GM23248 (cell line): ENCODE measurements at places on chromosomes 2 and 18.
A peak's percentile ranks its signal among the peaks of the same experiment; 100 is the strongest.

GRCh38 chr18:76447258-76447890 is 47.7 kb downstream of the ZNF516 start:
- H3K4me1 ChIP-seq, result peaks cover 73% of the 10 kb centered on the region
- H3K4me3 ChIP-seq, result peak overlapping the region; percentile 44
- peak; percentile 81 for DNase-seq
- peak overlapping the region; percentile 89 for H3K27ac ChIP-seq
- H3K36me3 ChIP-seq, result no peaks in the 10 kb centered on the region
- no peaks in the 10 kb centered on the region for H3K27me3 ChIP-seq

- no peaks in the 10 kb centered on the region for H3K36me3 ChIP-seq
- no peak for DNase-seq
- H3K4me1 ChIP-seq, result no peaks in the 10 kb centered on the region
- H3K27ac ChIP-seq, result no peak overlapping the region
Observed at GRCh38 chr2:187612857-187613256, 58.6 kb upstream of the TFPI start.

DNA sequence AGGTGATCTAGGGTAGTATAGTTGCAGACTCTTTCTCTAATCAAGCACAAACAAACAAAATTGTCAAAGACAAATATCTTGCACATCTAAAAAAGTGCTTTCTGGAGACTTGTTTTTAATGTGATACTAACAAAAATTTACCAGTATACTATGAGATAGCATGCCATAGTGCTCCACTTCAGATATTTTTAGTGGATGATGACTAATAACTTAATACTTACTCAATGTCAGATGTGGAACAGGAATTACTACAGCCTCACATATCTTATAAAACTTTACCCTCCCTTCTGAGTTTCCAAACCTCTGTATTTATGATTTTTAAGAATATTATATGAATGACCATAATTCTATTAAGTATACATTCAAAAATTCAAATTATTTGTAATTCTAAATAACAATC is 1162.0 kb upstream of the SLC39A10 start:
- H3K4me3 ChIP-seq, result no peak overlapping the region
- H3K27me3 ChIP-seq, result no peaks in the 10 kb centered on the region
- H3K36me3 ChIP-seq, result no peaks in the 10 kb centered on the region

DNA sequence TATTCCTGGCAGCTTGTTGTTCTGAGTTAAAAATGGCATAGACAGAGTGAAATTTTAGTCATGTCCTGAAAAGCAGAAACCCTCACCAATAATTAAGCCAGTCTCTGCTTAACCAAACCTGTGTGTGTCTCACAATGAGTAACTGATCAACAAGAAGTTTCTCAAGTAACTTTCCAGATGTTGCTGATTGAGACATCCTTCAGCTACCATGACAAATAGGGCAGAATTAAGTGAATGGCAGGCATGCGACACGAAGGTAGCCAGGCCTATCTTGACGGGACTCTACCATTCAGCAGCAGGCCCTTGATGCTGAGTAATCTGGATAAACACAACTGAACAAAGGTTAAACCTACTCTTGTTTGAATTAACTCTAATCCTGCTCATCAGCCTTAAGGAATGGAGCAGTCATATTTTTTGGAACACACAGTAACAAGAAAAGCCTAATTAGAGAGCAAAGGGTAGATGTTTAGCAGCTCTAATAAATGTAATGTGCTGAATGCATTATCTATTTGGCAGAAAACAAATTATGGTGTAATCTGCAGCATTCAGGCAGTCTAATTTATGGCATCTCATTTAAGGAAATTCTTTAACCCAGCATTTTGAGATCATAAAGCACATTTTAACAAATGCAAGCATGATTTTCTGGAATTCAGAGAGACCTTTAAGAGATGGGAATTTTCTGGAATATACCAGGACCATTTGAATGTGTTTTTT is 159.5 kb upstream of the EPHA4 start:
- peak; percentile 4 for DNase-seq
- H3K4me1 ChIP-seq, result no peaks in the 10 kb centered on the region
- H3K36me3 ChIP-seq, result no peaks in the 10 kb centered on the region

DNA sequence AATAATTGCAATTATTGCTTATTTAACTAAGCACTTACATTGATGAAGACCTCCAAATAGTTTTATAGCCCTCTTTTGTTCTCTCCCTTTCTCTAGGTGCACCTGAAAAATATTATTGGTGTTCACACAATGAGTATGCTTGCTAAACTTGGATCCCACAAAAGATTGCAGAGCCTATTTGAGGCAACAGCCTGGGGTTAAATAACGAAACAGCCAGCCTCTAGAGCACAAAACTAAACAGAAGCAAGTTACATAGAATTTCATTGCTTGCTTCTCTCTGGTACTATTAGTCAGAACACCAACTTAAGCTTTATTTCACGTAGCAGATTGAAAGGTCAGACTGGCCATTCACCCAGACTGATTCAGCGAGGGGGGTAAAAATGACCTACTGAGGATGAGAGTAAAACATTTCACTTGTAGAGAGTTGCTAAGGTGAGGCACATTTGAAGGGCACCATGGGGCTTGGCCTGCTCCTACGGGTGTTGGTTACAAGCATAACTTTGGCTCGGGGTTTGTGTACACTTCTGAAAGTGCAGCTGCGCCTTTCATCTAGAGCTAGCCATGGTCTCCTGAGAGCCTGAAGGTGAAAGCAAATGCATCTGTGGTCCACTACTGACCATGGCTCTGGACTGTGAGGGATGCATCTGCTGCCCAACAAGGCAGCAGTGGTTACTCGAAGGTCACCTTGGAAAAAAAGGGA is 225.1 kb upstream of the LRRTM1 start:
- H3K36me3 ChIP-seq, result no peaks in the 10 kb centered on the region
- no peak overlapping the region for H3K27ac ChIP-seq
- no peak for DNase-seq
- no peak overlapping the region for H3K4me3 ChIP-seq

DNA sequence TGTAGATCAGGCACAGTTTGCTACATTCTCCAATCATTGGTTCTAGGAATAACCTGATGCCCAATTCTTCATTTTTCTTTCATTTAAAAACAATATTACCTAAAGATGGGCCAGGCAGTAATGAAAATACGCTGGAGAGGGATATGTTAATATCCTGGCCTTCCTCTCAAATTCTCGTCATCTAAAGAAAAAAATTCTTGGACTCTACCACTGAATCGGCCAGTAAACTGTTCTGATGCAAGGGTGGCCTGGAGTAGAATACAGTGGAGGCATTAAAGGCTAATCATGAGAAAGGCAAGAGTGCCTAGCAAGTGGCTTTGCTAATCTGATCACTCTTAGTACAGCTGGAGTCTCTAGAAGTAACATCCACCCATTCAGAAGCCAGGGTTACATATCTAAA is 157.7 kb downstream of the ANTXR1 start:
- peaks cover 51% of the 10 kb centered on the region for H3K4me1 ChIP-seq
- no peak for DNase-seq
- peak overlapping the region; percentile 68 for H3K27ac ChIP-seq
- H3K4me3 ChIP-seq, result no peak overlapping the region
- H3K36me3 ChIP-seq, result peaks cover 16% of the 10 kb centered on the region; the same call in 1 of the 2 replicates
- no peaks in the 10 kb centered on the region for H3K27me3 ChIP-seq

DNA sequence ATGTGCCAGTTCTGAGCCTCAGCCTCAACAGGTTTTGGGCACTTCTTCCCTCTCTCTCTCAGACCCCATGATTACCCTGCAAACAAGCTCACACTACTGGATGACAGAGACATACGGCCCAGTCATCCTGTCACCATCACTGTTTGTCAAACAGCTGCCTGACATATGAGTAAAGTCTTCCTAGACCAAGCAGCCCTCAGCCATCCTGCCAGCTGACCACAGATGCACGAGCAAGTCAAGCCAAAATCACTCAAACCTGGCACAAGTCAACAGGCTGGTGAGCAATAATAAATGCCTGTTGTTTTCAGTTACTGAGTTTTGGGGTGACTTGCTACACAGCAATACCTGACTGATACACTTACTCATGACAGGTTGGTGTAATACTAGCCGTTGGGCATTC is 75.5 kb upstream of the KLF7 start:
- H3K36me3 ChIP-seq, result no peaks in the 10 kb centered on the region
- H3K27ac ChIP-seq, result peak overlapping the region; percentile 100
- DNase-seq, result peak; percentile 40

DNA sequence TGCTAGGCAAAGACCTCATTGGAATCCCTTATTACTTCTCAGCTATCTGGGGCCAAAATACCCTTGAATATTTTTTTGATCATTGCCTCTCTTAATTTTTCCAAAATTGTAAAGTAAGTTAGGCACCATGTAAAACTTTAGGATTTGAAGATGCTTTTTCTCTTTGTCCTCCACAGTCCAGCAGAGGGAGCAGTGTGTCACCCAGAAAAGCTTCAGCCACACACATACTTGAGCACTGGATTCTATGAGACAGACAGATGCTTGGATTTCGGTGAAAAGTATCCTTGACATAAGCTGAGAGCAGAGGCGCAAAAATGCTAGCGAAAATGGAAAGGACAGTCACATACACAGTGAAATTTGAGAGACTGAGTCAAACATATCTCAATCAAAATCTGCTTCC is 74.7 kb upstream of the KCNJ3 start:
- no peaks in the 10 kb centered on the region for H3K27me3 ChIP-seq
- H3K36me3 ChIP-seq, result no peaks in the 10 kb centered on the region
- no peaks in the 10 kb centered on the region for H3K4me1 ChIP-seq
- H3K27ac ChIP-seq, result no peak overlapping the region

DNA sequence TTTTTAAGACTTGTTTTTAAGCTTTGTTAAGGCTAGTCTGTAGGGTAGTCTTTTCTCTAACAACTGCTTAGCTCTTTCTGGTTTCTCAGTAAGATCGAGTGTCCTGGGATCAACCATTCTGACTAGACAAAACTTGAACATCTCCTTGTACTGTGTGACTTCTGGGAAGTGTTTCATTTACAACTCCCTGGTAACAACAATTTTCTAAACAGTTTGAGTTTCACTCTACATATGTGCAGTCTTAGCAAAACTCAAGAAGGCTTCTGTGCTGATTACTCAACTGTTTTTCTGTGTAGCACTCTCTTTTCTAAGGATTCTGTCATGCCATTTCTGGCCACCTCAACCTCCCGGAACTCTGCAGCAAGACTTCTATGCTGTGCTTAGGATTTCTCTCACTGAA is 204.5 kb downstream of the KIAA1328 start:
- no peak overlapping the region for H3K27ac ChIP-seq
- H3K4me3 ChIP-seq, result no peak overlapping the region
- no peaks in the 10 kb centered on the region for H3K4me1 ChIP-seq
- no peak for DNase-seq
- H3K36me3 ChIP-seq, result no peaks in the 10 kb centered on the region

DNA sequence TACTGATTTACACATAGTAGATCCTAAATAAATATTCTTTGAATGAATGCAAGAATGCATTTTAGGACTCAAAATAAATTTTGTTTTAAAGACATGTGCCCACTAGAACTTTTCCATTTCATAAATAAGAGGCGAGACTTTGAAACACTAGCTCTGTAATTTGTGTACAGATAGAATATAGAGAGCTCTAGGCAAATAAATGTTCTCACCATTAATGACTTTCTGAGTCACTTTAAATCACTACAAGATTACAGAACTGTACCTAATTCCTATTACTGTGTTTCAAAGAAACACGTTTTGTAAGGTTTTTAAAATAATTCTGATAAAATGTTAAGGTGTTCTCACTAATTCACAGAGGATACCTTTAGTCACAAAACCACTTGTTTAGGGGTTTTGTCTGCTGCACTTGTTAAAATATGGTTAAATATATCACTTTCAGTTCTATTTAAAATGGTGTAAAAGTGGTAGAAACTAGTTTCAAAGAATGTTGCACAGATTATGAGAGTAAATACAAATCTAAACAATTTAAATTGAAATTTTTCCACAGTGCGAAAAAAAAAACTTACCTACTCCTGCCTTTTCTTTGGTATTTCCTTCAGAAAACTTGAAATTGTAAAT is 158.7 kb upstream of the ZC3H15 start:
- H3K27me3 ChIP-seq, result no peaks in the 10 kb centered on the region
- no peaks in the 10 kb centered on the region for H3K4me1 ChIP-seq
- H3K36me3 ChIP-seq, result no peaks in the 10 kb centered on the region

GRCh38 chr2:241894681-241895426 is 25.3 kb downstream of the RTP5 start:
- no peak for DNase-seq
- H3K27ac ChIP-seq, result no peak overlapping the region
- no peak overlapping the region for H3K4me3 ChIP-seq
- peaks cover 6% of the 10 kb centered on the region; the same call in 1 of the 2 replicates for H3K27me3 ChIP-seq
- peaks cover 8% of the 10 kb centered on the region for H3K4me1 ChIP-seq

DNA sequence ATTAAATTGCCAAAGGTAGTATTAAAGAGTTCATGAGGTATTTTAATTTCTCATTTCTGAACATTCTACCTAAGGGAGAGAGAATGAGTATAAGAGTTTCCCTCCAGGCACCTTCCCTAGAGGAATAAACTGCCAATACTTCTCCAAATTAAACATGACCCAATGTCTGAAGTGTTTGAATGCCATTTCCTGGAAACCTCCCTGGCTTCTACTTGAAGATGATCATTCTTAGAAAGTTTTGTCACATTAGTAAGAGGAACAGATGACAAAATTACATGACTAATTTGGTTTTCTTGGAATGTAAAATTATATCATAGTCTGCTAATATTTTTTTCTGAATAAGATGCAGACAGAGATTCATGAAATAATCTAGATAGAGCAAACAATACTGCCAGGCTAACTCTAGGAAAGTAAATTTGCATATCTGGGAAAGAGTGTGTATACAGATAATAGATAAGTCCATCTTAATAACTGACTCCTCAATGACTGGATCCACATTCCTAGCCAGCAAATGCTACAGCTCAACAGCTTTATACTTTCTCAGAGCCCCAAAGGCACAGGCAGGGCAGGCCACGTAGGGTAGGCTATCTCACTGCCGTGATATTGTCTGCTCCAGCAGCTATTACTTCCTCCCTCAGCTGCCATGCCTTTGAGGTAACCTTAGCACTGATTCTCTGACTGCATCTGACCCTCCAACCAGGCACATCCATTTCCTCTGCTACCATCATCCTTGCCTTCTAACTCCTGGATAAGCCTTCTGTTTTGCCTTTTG is 630.8 kb upstream of the PIK3C3 start:
- H3K27ac ChIP-seq, result no peak overlapping the region
- no peak overlapping the region for H3K4me3 ChIP-seq
- H3K4me1 ChIP-seq, result no peaks in the 10 kb centered on the region

DNA sequence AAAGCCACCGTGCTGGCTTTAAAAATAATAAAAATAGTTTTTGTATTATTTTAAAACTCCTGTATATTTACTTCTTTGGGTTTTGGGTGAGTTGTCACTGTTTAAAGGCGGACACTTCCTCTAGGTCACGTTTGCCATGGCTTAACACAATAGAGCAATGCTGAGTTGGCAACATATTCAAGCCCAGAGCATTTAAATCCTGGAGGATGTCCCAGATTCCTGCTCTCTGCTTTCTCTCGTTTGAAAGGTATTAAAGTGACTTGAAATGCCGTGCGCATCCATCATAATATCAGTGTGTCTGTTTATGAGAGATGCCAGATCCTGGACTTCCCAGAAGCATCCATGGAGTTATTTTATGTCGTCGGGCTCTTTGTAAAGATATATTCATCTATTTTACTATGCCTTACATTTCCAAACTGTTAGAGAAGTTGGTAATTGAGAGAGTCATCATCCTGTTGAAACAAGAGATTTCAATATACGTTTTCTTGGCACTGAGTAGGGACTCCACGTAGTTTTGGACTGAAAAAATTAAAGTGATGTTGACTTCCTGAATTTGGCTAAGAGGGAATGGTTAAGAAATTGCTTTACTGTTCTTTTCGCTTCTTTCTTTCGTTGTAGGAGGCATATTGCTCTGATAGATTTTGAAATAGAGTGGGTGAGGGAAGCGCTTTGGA is 150.6 kb downstream of the ZNF236 start:
- DNase-seq, result no peak
- no peaks in the 10 kb centered on the region for H3K27me3 ChIP-seq
- H3K36me3 ChIP-seq, result no peaks in the 10 kb centered on the region
- H3K4me1 ChIP-seq, result no peaks in the 10 kb centered on the region
- no peak overlapping the region for H3K27ac ChIP-seq

GRCh38 chr18:62596145-62597005 is 73.5 kb downstream of the ZCCHC2 start:
- H3K4me3 ChIP-seq, result peak overlapping the region; percentile 69
- H3K36me3 ChIP-seq, result no peaks in the 10 kb centered on the region
- no peak overlapping the region for H3K27ac ChIP-seq
- peaks cover 16% of the 10 kb centered on the region; the same call in 1 of the 2 replicates for H3K27me3 ChIP-seq
